AG08396 (cell line): ENCODE measurements at places on chromosomes 11 and 22.

GRCh38 chr11:116371146-116371545 is 401.6 kb downstream of the BUD13 start:
- DNase-seq: no peak

- peak; percentile 24 for DNase-seq
Measured at GRCh38 chr11:116109228-116109627, 605.0 kb upstream of the CADM1 start.

- peak; percentile 96 for DNase-seq
Measured at GRCh38 chr11:798093-798713, at the start of gene SLC25A22. SLC25A22 (minus strand) TSS chr11:798281; CDS start chr11:795006, 3,275 bp downstream.

- DNase-seq: no peak
Measured at GRCh38 chr22:37275134-37275533, 7.2 kb upstream of the CYTH4 start.

- no peak for DNase-seq
Measured at GRCh38 chr11:29310725-29311342, 706.0 kb downstream of the KCNA4 start.

- no peak for DNase-seq
Measured at GRCh38 chr11:77090373-77091111, 12.1 kb upstream of the OMP start.

- no peak for DNase-seq
Measured at GRCh38 chr11:60942970-60943565, 8.9 kb downstream of the SLC15A3 start.

GRCh38 chr11:17807034-17807433 is 72.5 kb downstream of the KCNC1 start:
- DNase-seq: no peak

GRCh38 chr22:38167988-38168407 is 13.6 kb downstream of the PLA2G6 start:
- no peak for DNase-seq

DNA sequence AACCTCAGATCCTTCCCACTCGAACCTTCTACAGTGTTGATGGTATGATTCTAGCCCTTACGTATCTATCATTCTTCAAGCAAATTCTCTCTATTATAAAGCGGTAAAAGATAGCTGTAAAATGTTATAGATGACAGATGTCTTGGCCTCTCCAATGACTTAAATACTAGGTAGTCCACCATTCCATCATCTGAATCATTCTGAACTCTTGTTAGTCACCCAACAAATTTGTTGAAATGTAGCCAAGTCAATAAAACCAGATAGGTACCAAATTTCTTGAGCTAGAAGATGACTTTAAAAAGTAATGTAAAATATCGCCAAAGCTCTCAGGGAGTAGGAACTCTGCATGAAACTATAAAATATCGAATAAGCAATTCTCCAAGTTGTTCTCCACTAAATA is 32.6 kb upstream of the PICALM start:
- no peak for DNase-seq

GRCh38 chr11:68008381-68009337 is 1.5 kb upstream of the ALDH3B1 start:
- no peak for DNase-seq

DNA sequence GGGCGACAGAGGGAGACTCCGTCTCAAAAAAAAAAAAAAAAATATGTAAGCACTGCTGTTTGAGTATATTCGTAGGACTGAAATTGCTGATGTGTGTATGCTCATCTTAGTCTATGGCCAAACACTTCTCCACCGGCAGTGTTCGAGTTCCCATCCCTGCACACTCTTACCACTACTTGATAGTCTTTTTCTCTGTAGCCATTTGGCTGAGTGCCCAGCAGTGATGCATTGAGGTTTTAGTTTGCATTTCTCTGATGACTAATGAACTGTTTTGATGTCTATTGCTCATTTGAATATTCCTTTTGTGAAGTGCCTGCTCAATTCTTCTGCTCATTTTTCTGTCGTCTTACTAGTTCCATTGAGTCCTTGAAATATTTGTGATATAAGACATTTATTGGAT is 1.9 kb downstream of the TIRAP start:
- peak; percentile 79 for DNase-seq

DNA sequence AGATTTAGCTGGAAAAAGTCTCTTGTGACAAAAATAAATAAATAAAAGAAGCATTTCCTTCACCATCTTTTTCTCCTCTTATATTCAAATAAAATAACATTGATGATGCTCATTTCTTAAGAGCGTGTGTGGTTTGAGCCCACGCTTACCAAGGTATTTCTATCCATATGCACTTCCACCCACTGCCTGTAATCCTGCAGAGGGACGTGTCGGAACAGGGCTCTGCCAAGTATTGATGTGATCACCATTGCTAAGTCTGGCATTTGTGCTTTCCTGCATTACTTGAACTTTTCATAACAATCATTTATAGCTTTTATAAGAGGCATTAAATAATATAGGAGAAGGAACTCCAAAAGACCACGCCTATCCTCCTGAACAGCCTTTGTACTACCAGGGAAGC is 107.6 kb downstream of the SHANK2 start:
- no peak for DNase-seq

DNA sequence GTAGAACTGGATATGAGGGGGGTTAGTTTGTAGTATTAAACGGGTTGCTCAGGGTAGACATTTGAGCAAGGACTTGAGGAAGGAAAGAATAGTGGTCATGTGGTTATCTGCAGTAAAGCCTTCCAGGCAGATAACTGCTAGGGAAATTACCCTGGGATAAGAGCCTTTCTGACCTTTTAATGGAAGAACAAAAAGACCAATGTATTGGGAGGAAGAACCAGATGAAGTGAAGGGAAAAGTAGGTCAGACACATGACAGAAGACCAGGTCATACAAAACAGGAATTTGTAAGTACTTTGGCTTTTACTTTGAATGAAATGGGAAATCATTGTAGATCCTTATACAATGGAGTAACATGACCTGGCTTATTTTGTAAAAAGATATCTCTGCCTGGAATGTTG is 241.9 kb upstream of the CTSC start:
- DNase-seq: no peak

GRCh38 chr11:93288079-93288478 is 42.5 kb upstream of the DEUP1 start:
- DNase-seq: no peak

DNA sequence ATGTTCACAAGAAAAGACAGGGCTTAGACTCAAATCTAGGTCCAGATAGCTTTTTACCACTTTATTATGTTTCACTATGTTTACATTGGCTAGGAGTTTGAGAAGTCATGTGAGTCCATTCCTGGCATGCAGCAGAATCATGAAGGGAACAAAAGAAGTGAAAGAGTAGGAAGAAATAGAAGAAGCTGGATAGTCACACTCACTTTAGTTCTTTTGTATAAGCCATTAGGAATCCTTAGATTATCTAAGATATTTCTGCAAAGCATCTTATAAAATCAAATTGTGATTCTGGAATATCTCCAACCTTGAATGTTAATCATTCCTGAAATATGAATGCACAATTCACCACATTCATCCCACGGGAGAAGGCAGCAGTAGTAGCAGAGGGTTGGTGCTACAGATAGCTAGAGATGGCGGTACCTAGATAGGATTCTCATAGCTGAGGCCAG is 31.9 kb downstream of the MAML2 start:
- DNase-seq: no peak

DNA sequence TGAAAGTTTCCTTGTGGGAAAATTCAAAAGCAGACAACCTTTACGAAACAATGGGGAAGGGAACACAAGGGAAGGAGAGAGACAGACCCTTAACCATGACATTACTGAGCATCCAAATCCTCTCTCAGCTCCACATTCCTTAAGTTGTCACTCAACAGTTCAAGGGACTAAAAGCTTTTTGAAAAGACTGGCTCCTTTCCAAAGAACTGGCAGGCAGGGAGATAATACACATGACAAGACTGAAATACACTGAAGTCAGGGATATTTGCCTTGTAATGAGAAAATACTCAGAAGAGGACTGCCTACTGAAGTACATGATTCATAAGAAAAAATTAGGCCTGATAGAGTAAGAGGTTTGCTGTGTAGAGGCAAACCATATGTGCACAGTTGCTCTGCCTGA is 69.1 kb downstream of the SMCO4 start:
- no peak for DNase-seq
